ENCODE measurements at places on chromosomes 1 and 21.

DNA sequence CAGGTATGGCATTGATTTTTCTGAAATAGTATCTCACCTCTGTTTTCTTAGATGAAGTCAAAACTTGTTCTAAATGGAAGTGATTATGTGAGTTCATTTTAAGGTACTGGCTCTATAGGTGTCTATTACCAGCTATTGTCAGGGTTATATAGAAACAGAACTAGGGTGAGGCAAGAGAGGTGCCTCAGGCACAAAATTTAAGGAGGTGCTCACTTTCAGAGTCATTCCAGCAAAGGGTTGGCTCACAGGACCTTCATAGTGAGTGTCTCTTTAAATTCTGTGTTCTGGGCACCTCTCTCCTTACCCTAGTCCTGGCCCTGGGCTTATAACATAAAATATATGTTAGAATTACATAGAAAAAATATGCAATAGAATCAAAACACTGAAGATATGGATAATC, 49.3 kb downstream of the KIAA0319L start:
- no peak for DNase-seq

GRCh38 chr1:59204001-59204400, 92.9 kb upstream of the FGGY start:
- no peak for DNase-seq

DNA sequence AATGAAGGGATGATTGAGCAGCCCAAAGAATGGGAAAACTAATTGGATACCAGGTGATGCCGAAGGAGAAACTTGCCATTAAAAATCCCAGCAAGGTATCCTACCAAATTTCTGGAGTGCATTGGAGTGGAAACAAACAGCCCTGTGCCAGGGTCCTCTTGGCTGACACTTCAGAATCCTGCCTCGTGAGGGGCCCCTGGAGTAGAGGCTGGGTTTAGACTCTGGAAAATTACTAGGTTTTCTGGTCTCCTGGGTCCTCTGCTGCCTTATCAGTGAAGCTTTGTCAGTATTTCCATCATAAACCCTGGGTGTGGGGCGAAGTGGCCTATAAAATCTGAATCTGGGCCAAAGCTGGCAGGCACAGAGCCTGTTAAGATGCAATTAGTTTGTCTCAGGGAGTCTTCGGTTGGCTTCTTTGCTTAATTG, 289.2 kb upstream of the USP24 start:
- no peak for DNase-seq

GRCh38 chr1:46547481-46548383, 3.7 kb downstream of the KNCN start:
- peak; percentile 67 for DNase-seq
